ENCODE measurements at places on chromosomes 11 and 22.

- no peak for DNase-seq
Measured at GRCh38 chr11:68497761-68498160, 37.2 kb downstream of the PPP6R3 start.

GRCh38 chr11:13206086-13206640 is 71.4 kb upstream of the BMAL1 start:
- DNase-seq, result no peak

- peak; percentile 40 for DNase-seq
Measured at GRCh38 chr22:36160499-36160942, at the start of gene APOL3. Gene APOL3, minus strand, starts transcription at chr22:36160755. Its CDS starts 11,700 bp downstream, at chr22:36149055.

DNA sequence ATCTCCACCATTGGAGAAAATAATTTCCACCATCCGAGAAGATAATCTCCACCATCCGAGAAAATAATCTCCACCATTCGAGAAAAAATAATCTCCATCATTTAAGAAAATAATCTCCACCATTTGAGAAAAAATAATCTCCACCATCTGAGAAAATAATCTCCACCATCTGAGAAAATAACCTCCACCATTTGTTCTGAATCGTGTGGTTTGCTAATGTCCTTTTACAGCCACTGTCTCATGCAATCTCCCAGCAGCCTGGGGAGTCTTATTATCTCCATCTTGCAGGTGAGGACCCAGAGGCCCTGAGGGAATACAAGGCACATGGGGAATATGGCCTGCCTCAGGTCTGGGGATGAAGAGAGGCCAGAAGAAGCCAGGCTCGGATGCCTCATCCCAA is 54.1 kb upstream of the TCF20 start:
- DNase-seq, result no peak

GRCh38 chr11:97356144-97356543 is 966.3 kb downstream of the JRKL start:
- DNase-seq, result no peak

- no peak for DNase-seq
Measured at GRCh38 chr11:117391181-117391580, 63.5 kb downstream of the CEP164 start.

- DNase-seq, result no peak
Measured at GRCh38 chr11:122226810-122227379, 110.9 kb upstream of the BLID start.

- DNase-seq, result no peak
Measured at GRCh38 chr11:61034111-61034510, 62.6 kb downstream of the CD6 start.

- DNase-seq, result no peak
Measured at GRCh38 chr11:86524620-86525352, 147.6 kb downstream of the ME3 start.

- no peak for DNase-seq
Measured at GRCh38 chr22:25777870-25778269, 35.9 kb downstream of the MYO18B start.

GRCh38 chr11:79739591-79739990 is 298.8 kb upstream of the TENM4 start:
- no peak for DNase-seq

- no peak for DNase-seq
Measured at GRCh38 chr11:70448983-70449567, 50.7 kb downstream of the CTTN start.

DNA sequence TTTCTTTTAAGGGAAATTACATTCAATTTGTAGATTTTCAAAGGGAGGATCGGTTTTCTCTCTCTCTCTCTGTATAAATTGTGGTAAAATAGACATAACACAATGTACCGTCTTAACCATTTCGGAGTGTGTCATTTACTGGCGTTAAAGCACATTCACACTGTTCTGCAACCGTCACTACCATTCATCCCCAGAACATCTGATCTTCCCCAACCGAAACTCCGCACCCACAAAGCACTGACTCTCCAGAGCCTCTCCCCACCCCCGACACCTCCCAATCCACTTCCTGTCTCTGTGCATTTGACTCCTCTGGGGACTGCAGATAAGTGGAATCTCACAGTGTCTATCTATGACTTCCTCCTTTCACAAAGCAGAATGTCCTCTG is 15.9 kb upstream of the GRAMD4 start:
- peak; percentile 87 for DNase-seq

GRCh38 chr22:23772649-23773473 is at the start of gene MMP11:
Gene MMP11, plus strand, starts transcription at chr22:23772849. Its CDS starts 22 bp downstream, at chr22:23772871.
- peak; percentile 25 for DNase-seq

GRCh38 chr22:49672014-49672516 is 155.6 kb downstream of the BRD1 start:
- no peak for DNase-seq

DNA sequence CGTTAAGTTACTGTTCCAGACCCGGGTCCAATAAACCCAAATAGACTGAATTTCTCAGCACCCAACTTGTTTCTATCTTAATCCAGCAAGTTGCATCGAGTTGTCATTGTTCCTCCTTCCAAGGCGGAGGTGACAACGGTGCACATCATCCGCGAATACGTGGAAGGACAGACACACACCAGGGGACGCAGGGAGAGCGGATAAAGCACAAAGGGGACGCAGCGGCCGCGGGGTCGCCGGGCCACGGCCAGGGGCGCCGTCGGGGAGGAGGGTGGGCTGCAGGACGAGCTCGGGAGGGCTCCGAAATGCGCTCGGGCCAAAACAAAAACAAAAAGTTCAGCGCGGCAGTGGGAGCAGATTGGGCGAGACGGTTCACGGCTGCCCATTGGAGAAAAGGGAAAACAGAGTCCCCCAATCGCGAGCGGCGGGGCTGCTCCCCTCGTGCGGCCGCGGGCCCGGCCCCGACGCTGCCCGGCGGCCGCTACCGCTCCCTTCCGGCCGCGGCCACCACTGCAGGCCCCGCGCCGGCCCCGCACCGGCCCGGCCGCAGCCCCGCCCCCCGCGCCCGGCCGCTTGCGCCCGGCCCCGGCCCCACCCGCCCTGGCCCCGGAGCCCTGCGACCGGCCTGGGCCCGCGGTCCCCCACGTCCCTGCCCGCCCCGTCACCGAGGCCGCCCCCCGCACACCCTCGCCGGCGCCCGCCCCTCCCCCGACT is 518 bp downstream of the KMT5B start:
- peak; percentile 50 for DNase-seq

DNA sequence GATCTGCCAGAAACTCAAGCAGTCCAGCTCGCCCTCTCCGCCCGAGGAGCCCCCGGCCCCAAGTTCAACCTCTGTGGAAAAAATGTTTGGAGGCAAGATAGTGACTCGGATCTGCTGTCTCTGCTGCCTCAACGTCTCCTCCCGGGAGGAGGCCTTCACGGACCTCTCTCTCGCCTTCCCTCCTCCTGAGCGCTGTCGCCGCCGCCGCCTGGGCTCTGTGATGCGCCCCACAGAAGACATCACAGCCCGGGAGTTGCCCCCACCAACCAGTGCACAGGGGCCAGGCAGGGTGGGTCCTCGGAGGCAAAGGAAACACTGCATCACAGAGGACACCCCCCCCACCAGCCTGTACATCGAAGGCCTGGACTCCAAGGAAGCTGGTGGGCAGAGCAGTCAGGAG is 20.8 kb downstream of the USP35 start:
- no peak for DNase-seq

GRCh38 chr22:38114484-38115398 is 4.3 kb upstream of the BAIAP2L2 start:
- peak; percentile 70 for DNase-seq

- no peak for DNase-seq
Measured at GRCh38 chr11:129973809-129974208, 28.8 kb downstream of the PRDM10 start.

DNA sequence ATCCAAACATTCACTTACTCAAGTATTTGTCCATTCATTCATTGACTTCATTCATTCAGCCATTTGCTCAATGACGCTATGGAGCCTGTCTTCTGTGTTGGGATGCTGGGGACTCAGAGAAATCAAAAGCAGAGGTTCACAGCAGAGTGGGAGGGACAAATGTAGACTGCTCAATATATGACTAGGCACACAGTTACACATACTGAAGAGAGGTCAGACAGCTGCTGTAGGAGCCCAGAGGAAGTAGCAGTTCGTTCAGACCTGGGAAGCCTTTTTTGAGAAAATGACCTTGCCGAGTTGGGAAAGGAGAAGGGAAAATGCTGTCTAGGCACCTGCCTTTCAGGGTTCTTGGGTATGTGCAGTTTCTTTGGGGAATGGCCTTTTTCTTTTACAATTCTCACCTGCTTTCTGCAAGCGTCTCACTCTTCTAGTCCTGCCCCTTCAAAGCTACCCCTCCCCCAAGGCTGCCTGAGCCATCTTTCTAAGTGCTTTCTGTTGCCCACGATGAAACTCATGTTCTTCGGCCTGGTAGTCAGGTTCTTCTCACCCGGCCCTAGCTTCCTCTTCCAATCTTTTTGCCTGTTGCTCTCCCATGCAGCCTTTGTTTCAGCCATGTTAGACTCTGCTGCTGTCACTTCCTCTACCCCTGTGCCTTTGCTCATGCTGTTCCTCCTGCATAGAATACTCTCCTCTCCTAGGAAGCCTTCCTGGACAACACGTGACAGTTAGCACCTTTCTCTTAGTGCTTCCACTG is 4.2 kb upstream of the UVRAG start:
- no peak for DNase-seq

GRCh38 chr11:84740050-84740449 is 887.1 kb downstream of the DLG2 start:
- DNase-seq, result no peak

DNA sequence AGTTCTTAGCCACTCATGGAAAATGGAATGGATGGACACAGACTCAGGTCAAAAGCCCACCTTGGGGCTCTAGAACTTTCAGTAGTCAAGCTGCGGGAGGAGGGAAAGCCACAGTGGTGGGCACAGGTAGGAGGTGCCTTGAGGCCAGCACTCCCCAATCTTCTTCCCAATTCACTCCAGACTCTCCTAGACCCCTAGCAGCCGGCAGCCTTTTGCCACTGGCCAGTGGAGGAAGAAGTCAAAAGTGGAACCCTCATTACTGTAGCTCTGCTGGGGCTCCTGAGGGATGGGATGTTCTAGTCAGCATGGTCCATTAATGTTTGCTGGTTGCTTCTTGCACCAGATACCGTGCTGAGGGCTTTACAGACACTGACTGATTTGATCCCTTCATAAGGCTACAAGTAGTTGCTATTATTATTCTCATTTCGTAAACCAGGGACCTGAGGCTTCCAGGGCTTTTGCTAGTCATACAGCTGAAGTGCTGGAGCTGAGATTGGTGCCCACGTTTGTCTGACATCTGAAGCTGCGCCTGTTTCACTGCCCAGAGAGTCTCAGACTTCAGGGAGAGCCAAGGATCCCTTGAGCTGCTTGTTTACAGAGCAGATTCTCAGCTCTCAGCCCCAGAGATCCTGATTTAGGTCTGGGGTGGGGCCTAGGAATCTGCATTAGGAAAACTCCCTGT is 1.1 kb downstream of the UCP3 start:
- no peak for DNase-seq

DNA sequence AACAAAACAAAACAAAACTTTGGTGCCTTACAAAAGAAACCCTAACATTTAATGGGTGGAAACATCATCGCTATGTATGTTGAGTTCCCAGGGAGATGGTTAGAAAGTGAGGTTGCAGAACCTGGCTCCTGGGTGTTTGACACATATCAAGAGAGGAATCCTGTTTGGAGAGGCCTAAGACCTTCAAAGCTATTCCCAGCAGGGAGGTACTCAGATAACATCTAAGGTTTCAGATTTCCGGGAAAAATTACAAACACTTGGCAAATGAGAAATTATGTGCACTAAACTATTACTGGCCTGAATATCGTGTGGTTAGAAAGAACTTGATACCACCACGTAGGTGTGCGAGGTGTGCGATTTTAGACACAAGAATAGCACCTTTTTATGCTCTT is 18.5 kb downstream of the TRIM5 start:
- no peak for DNase-seq

- DNase-seq, result no peak
Measured at GRCh38 chr11:115911613-115912346, 407.6 kb upstream of the CADM1 start.

DNA sequence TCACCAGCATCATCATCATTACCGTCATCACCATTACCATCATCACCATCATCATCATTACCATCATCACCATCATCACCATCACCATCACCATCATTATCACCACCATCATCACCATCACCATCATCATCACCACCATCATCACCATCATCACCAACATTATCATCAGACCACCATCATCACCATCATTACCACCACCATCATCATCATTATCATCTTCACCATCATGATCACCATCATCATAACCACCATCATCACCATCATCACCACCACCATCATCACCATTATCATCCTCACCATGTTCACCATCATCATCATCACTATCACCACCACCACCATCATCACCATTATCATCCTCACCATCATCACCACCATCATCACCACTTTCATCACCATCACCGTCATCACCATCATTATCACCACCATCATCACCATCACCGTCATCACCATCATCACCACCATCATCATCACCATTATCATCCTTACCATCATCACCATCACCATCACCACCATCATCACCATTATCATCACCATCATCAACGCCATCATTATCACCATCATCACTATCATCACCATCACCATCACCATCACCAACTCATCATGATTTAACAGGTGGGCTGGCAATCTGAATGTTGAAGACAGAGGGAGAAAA is 2.4 kb upstream of the MYEOV start:
- DNase-seq, result no peak

GRCh38 chr11:80846979-80847378 is 1406.1 kb upstream of the TENM4 start:
- no peak for DNase-seq

DNA sequence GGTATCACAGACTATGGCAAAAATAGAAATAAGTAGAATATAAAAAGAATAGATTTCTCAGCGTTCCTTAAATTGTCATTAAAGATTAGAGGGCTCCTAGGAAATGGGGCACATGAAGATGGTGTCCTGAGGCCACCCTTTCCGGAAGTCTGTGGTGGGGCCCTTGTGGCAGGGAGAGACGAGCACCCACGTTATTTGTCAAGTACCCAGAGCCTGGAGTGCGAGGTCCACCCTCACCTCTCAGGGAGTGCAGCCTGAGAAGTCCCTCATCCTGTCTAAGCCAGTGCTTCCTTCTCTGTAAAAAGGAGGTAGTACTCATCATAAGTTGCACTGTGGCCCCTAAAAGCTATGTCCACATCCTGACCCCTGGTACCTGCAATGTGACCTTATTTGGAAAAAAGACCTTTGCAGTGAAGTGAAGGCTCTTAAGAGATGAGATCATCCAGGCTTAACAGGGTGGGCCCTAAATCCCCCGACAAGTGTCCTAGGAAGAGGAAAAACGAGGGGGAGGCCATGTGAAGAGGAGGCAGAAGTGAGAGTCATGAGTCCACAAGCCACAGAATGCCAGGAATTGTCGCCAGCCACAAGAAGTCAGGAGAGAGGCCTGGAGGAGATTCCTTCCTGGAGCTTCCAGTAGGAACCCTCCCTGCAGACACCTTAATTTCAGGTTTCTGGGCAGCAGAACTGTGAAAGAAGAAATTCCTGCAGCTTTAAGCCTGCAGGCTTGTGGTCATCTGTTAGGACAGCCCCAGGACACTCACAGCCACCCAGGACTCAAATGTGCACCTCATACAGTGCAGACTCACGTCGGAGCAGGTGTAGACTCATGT is 76.8 kb upstream of the CCND1 start:
- DNase-seq, result no peak

- DNase-seq, result no peak
Measured at GRCh38 chr22:19526076-19526701, 2.0 kb upstream of the CLDN5 start.

All from T-helper 2 cell treated with Interferon-gamma antibody and Interleukin-4, amounts not matched to agents 5 μg/mL and 100 μg/mL, for 36 hours (primary cell).